ENCODE measurements at places on chromosomes 16 and 17. TPM values are rescaled to one million over a fixed set of nuclear protein-coding genes. Genes with fewer than 3 reads are reported as not detected.

GRCh38 chr16:74999219-74999608, 390 bp downstream of the ZNRF1 start:
- no peaks in the 10 kb centered on the region for H3K27me3 ChIP-seq
- peaks cover 38% of the 10 kb centered on the region for H3K4me1 ChIP-seq
- peak; percentile 40 for DNase-seq

DNA sequence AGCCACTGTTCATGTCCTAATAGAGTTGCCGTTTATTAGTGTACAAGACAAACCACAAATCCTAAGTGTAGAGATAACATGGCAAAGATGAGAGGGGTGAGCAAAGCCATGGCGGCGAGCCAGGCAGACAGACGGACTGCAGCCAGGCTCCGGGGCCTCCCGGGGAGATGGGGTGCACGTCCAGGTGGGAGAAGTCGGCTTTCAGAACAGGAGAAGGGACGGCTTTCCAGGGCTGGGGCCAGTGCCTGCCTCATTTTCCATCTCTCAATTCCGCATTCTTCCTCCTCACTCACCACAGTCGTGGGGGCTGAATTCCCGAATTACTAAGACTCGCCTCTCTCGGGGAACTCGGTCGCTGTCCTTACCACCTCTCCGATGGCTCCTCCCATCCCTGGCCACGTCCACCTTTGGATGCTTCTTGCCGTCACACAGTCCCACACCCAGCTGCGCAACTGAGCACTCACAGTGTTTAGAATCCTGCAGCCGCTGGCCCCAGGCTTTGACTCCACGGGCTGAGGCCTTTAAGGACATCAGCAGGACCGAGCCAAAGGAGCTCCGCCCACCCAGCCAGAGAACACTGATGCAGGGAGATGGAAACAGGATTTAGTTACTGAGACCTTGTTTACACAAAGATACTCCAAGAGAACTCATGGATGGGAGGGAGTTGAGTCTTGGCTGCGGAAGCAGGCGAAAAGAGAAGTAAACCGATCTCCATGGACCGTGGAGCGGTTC, 59.7 kb downstream of the RNF112 start:
- H3K27ac ChIP-seq, result no peak overlapping the region
- H3K27me3 ChIP-seq, result no peaks in the 10 kb centered on the region
- DNase-seq, result peak; percentile 82
- no peak overlapping the region for H3K4me3 ChIP-seq

DNA sequence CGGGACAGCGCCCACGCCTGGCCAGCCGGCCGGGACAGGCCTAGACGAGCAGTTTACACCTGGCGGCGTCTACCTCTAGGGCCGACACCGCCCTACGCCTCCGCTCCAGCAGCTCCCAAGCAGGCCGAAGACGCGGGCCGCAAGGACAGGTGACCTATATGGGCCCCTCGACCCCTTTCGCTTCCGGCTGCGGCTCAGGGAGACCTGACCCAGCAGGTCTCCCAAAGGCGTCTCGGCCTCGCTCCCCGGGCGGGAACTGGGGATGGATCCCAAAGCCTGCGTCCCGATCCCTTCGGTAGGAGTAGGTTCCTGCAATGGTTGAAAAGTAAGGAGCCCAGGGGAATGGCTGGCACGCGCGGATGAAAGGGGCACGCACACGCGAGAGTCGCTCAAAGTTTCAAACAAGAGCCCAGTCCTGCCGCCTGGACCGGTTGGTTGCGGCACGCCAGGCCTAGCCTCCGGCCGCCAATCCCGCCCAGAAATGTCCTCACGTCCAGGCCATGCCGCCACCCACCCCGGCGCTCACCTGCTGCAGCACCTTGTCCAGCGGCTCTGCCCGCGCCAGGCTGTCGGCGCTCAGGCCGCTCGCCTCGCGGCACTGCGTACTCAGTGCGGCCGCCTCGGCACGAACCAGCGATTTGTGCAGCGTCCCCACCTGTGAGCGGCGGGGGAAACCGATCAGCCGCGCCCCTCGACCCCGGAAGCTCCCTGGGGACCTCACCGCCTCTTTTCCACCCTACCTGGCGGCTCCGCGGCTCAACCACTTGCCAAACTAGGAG, 630 bp downstream of the ESRP2 start:
- H3K27ac ChIP-seq, result no peak overlapping the region
- H3K4me3 ChIP-seq, result peak overlapping the region; percentile 30
- peaks cover 13% of the 10 kb centered on the region for H3K4me1 ChIP-seq
- no peaks in the 10 kb centered on the region for H3K36me3 ChIP-seq
- DNase-seq, result no peak

- peak overlapping the region; percentile 85 for H3K27ac ChIP-seq
- no peaks in the 10 kb centered on the region for H3K36me3 ChIP-seq
- H3K27me3 ChIP-seq, result no peaks in the 10 kb centered on the region
- H3K4me3 ChIP-seq, result peak overlapping the region; percentile 66
- DNase-seq, result peak; percentile 37
- peaks cover 12% of the 10 kb centered on the region for H3K4me1 ChIP-seq
These were observed 939 bp upstream of the WDR90 start for GRCh38 chr16:648071-648780.

GRCh38 chr16:72126429-72126765, 32.8 kb downstream of the DHX38 start:
- no peaks in the 10 kb centered on the region for H3K4me1 ChIP-seq
- no peaks in the 10 kb centered on the region for H3K36me3 ChIP-seq
- H3K27me3 ChIP-seq, result no peaks in the 10 kb centered on the region
- DNase-seq, result peak; percentile 6

DNA sequence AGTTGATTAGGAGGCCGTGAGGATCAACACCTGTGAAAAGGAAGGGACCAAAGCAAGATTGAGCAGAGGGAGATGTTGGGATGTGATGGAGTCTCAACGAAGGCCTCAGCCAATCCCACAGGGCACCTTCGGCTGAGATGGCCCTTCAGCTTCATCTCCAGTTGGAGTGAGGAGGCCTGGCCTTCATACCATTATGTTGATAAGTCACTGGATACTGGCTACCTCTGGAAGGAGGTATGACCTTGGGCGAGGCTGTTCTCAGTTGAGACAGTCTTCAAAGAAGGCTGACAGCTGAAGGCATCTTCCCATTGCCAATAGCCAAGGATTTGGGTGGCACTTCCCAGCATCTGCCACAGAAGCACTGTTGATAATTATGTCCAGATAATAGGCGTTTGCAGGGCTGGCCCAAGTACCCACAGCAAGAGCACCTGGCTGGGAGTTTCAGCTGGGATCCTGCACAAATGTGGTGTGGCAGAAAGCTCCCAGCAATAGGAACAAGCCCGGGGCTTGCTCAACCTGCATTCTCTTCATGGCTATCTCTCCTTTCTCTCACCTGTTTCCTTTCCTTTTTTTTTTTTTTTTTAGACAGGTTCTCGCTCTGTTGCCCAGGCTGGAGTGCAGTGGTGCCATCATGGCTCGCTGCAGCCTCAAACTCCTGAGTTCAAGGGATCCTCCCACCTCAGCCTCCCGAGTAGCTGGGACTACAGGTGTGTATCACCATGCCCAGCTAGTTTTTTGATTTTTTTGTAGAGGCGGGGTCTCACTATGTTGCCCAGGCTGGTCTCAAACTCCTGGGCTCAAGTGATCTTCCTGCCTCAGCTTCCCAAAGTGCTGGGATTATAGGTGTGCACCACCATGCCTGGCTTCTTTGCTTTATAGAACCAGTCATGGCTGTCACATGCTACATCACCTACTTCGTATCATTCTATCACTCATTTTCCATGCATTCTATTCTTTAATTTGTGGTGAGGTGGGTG, 18.2 kb upstream of the MAP3K14 start:
- H3K36me3 ChIP-seq, result no peaks in the 10 kb centered on the region
- no peaks in the 10 kb centered on the region for H3K27me3 ChIP-seq
- DNase-seq, result no peak

- H3K4me3 ChIP-seq, result no peak overlapping the region
- no peaks in the 10 kb centered on the region for H3K4me1 ChIP-seq
- H3K27ac ChIP-seq, result no peak overlapping the region
- DNase-seq, result no peak
- H3K36me3 ChIP-seq, result peaks cover 11% of the 10 kb centered on the region
- no peaks in the 10 kb centered on the region for H3K27me3 ChIP-seq
These were observed 7.0 kb downstream of the SGSH start for GRCh38 chr17:80212962-80213642.

DNA sequence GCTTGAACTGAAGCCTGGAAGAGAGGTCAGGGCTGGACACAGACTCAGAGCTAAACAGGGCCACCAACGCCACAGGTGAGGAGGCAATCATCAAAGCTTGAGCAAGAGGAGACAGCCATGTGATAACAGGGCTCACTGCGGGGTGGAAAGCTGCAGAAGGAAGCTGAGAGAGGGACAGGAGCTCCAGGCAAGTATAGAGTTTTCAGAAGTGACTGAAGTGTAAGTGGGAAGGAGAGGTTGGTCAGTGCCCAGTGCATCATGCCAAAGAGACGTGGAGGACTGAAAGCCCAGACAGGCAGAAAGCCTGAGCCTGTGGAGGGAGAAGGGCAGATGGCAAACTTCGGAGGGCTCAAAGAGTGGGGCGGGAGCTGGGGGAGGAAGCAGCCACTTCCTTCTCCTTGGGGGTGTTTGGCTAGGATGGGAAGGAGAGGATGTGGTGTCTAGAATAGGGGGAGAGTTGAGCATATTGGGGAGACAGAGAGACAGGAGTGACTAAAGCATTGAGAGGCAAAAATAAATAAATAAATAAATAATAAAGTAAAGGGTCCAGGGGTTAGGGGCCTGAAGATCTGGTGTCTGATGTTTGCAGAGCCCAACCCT, 2.6 kb downstream of the KIFC3 start:
- no peak overlapping the region for H3K27ac ChIP-seq
- H3K4me3 ChIP-seq, result no peak overlapping the region
- H3K27me3 ChIP-seq, result no peaks in the 10 kb centered on the region
- peaks cover 45% of the 10 kb centered on the region for H3K4me1 ChIP-seq
- no peaks in the 10 kb centered on the region for H3K36me3 ChIP-seq
- DNase-seq, result no peak

DNA sequence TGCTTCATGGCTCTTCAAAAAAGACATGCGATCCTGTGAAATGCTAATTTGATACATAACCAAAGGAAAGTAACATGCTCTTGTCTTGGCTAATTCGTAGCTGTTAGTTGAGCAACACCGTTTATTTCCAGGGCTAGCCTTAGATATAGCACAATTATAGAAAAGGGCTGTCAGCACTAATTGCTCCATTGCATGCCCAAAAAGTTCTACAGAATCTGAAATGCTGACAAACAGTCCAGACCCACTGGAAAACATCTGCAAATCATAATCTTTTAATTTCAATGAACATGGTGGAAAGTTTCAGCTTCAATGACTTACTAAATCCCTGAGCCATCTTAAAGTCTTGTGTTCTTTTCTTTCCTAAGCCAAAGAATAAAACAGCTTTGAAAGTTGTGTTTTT, 42.9 kb upstream of the NUDT7 start:
- no peak for DNase-seq
- H3K4me3 ChIP-seq, result no peak overlapping the region
- no peaks in the 10 kb centered on the region for H3K36me3 ChIP-seq
- H3K4me1 ChIP-seq, result no peaks in the 10 kb centered on the region

- no peak overlapping the region for H3K27ac ChIP-seq
- peaks cover 29% of the 10 kb centered on the region for H3K4me1 ChIP-seq
- H3K27me3 ChIP-seq, result no peaks in the 10 kb centered on the region
- no peak overlapping the region for H3K4me3 ChIP-seq
- H3K36me3 ChIP-seq, result no peaks in the 10 kb centered on the region
These were observed 16.4 kb upstream of the MARCHF10 start for GRCh38 chr17:62824290-62825131.

Gene HLF
- 0.74 TPM for total RNA-seq

Gene CHTF18
- total RNA-seq, result 107 TPM

Gene GRN
- 274 TPM for total RNA-seq

Gene SMIM22
- not detected for total RNA-seq
